ENCODE measurements at places on chromosomes 4 and X. TPM values are rescaled to one million over a fixed set of nuclear protein-coding genes. Genes with fewer than 3 reads are reported as not detected.

The TLR6 gene
- 0.19 TPM for total RNA-seq

The TENM3 gene
- total RNA-seq = 46.9 TPM

The FAM236D gene
- not detected for total RNA-seq

The SPRY1 gene
- total RNA-seq = 134 TPM

- H3K27ac ChIP-seq = no peak overlapping the region
- no peaks in the 10 kb centered on the region for H3K36me3 ChIP-seq
- no peak overlapping the region for H3K4me3 ChIP-seq
- H3K4me1 ChIP-seq = no peaks in the 10 kb centered on the region
- DNase-seq = no peak
- no peaks in the 10 kb centered on the region for H3K27me3 ChIP-seq
Measured at GRCh38 chrX:40496728-40497127, 84.0 kb upstream of the ATP6AP2 start.

DNA sequence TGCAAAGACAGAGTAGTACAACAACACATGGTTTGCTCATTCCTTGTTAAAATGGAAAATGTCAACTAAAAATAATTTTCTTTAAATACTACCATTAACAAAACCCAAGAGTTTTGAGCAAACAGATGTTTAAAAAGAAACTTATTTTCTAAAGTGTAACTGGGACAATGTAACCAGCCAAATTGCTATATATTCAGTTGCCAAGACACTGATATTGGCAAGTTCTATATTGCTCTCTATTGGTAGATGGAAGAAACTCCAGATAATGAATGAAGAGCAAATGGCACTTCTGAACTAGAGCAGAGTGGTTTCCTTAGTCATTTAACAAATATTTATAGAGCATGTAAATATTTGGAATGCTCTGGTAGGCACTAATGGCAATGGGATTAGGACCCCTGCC, 966.2 kb downstream of the RPA4 start:
- no peak overlapping the region for H3K27ac ChIP-seq
- no peaks in the 10 kb centered on the region for H3K27me3 ChIP-seq
- DNase-seq = no peak
- no peak overlapping the region for H3K4me3 ChIP-seq
- peaks cover 47% of the 10 kb centered on the region for H3K36me3 ChIP-seq

- H3K27me3 ChIP-seq = peaks cover 13% of the 10 kb centered on the region
- peaks cover 34% of the 10 kb centered on the region for H3K4me1 ChIP-seq
- H3K27ac ChIP-seq = peak overlapping the region; percentile 85
Measured at GRCh38 chr4:81504112-81505003, 32.7 kb upstream of the RASGEF1B start.

GRCh38 chr4:6275898-6276806, 6.5 kb downstream of the WFS1 start:
- no peaks in the 10 kb centered on the region for H3K27me3 ChIP-seq
- H3K27ac ChIP-seq = peak overlapping the region; percentile 94
- no peaks in the 10 kb centered on the region for H3K36me3 ChIP-seq
- DNase-seq = peak; percentile 18
- H3K4me1 ChIP-seq = peaks cover 42% of the 10 kb centered on the region
- peak overlapping the region; percentile 62 for H3K4me3 ChIP-seq

DNA sequence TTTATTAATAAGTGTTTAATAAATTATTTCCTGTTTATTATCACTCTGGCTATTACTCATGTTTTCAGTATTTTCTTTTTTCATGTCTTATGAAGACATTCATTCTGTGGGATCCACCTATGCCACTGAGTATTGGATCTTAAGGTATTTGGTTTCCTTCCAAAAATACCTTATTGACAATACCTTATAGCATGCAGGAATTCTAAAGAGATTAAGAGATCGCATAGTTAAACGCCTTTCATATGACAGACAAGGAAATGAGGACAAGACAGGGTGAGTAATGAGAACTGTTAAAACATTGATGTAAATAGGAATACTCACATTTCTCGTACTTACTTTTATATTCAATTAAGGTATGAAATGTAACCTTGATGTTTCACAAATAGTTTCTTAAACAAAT, 38.2 kb upstream of the TMPRSS11B start:
- no peak overlapping the region for H3K4me3 ChIP-seq
- no peaks in the 10 kb centered on the region for H3K4me1 ChIP-seq
- no peak overlapping the region for H3K27ac ChIP-seq
- DNase-seq = no peak
- H3K27me3 ChIP-seq = no peaks in the 10 kb centered on the region

DNA sequence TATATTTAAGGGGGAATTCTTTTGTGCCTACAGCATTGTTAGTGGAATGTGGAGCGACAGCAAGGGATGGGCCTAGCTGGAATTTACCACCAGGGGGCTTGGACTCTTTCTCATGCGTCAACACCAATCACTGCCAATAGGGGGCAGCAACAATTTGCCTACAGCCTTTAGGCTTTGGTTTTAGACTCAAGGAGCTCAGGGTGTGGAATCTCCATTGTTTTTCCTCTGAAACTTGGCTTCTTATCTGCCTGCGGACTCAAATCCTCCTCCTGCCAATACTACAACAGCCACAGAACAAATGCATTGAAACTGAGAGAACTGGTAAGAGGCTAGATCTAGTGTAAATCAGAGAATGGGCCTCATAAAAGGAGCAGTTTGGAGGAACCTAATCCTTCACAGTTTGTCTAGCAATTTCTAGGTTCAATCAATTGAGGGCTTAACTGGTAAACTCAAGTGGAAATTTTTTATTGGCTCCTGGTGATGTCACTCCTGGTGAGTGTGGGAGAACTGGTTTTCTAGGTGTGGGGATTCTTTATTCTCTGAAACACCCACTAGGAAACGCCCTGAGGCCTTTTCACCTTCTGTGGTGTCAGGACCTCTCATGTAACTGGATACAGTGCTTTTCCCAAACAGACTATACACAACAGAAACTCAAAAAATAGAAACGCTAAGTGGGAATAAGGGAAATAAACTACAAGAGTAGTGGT, 27.9 kb upstream of the TMSB4X start:
- H3K4me3 ChIP-seq = peak overlapping the region; percentile 65
- peaks cover 50% of the 10 kb centered on the region for H3K4me1 ChIP-seq
- peak; percentile 64 for DNase-seq
- peaks cover 6% of the 10 kb centered on the region for H3K36me3 ChIP-seq

DNA sequence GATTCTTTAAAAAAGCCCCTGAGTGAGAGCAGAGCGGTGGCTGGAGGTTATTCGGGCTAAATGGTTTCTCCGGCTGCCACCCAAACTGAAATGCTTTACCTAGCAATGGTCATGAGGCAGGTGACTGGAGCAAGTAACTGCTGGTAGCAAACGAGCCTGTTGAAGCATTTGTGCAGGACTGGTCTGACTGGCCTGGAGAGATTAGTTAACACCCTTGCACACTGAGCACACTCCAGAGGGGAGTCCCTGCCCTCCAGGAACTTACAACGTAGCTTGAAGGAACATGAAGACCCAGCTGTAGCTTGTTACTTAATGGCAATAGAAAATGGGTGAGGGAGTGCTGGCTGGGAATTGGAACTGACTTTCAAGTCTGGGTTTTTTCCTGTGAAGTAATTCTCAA, 40.4 kb downstream of the CCNG2 start:
- no peak overlapping the region for H3K27ac ChIP-seq
- no peaks in the 10 kb centered on the region for H3K36me3 ChIP-seq

DNA sequence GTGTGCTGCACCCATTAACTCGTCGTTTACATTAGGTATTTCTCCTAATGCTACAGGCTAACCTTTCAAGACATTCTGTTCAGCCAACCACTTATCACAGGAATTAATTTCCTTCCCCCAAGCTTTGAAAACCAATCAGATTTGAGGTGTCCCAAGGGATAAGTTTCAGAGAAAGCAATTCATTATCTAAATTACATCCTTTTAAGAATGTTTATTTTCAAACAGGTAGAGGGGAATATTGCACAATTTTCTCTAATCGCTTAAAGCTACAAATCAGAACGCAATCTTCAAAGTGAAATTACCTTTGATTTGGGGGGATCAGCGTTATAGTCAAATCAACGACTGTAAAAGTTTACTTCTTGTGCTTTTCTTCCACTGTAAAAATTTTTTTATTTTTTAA, 1.6 kb downstream of the CLOCK start:
- H3K36me3 ChIP-seq = peaks cover 3% of the 10 kb centered on the region
- peak overlapping the region; percentile 19 for H3K27ac ChIP-seq
- DNase-seq = no peak

GRCh38 chr4:1361431-1361830, 14.4 kb downstream of the UVSSA start:
- peaks cover under 1% of the 10 kb centered on the region for H3K36me3 ChIP-seq
- H3K4me1 ChIP-seq = peaks cover under 1% of the 10 kb centered on the region
- no peak overlapping the region for H3K27ac ChIP-seq
- H3K27me3 ChIP-seq = no peaks in the 10 kb centered on the region

DNA sequence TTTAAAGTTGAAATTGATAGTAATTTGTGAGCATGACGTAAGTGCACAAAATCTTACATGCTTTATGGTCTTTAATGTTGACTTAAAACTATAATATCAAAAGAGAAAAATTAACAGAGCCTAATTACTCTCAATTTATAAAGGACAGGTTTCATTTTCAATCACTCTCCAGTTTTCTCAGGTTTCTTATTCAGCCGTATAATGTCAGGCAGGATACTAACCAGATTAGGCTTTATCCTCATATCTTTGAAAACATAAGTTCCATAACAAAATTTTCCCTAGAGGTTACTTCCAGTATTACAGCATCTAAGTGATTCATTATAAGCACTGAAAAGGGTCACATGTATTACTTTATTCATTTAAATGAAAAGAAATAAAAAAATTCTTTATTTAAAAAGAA, 492.1 kb downstream of the PACRGL start:
- H3K27ac ChIP-seq = no peak overlapping the region
- H3K27me3 ChIP-seq = peaks cover 4% of the 10 kb centered on the region
- H3K36me3 ChIP-seq = no peaks in the 10 kb centered on the region
- no peaks in the 10 kb centered on the region for H3K4me1 ChIP-seq

GRCh38 chr4:104869831-104870230, 276.8 kb upstream of the TET2 start:
- H3K27ac ChIP-seq = no peak overlapping the region
- H3K4me1 ChIP-seq = no peaks in the 10 kb centered on the region
- no peak overlapping the region for H3K4me3 ChIP-seq
- no peak for DNase-seq
- no peaks in the 10 kb centered on the region for H3K27me3 ChIP-seq

- no peaks in the 10 kb centered on the region for H3K27me3 ChIP-seq
- H3K36me3 ChIP-seq = no peaks in the 10 kb centered on the region
- no peak overlapping the region for H3K27ac ChIP-seq
Measured at GRCh38 chr4:114964026-114964425, 149.4 kb downstream of the NDST4 start.

DNA sequence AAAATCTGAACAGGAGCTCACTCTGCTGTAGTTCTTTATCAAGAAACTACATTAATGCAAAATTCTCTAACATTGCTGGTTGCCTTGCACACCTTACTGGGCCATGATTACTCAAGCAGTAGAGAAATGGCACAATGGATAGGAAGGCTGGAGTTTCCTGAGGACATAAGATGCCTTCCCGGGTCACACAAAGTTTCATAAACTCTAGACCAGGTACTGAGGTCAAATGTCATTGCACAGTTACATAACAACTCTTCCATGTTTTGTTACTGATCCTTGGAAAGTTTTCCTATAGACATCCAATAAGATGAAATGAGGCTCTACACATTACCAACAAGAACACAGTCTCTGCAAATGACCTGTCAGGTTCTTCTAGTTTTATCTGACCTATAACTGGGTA, 9.9 kb downstream of the TEC start:
- peaks cover 4% of the 10 kb centered on the region for H3K27me3 ChIP-seq
- H3K4me1 ChIP-seq = no peaks in the 10 kb centered on the region
- H3K4me3 ChIP-seq = no peak overlapping the region

All from neural crest cell (in vitro differentiated cells).